ENCODE measurements at places on chromosomes 4 and X.
A peak's percentile ranks its signal among the peaks of the same experiment; 100 is the strongest.

- DNase-seq, result no peak
These were observed 164.0 kb upstream of the RASGEF1B start for GRCh38 chr4:81635739-81636138.

GRCh38 chr4:4386296-4386735, 586 bp upstream of the NSG1 start:
- no peak for DNase-seq

DNA sequence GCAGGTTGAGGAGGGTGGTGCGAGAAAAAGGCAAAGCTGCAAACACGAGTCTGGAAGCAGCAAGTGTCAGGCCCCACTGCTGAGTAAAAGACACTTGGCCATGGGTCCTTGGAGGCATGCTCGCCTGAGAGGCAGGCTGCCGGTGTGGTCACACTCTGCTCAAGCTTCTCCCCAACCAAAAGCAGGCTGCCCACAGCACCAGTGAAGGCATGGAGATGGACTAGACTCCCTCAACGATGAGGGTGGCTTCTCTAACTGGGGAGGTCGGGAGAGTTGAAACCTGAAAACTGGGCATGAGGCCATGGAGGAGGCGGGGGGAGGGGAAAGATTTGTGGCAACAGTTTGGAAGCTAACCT, 86.5 kb downstream of the ATG4A start:
- DNase-seq, result no peak

GRCh38 chr4:101419336-101420135, 72.2 kb upstream of the PPP3CA start:
- DNase-seq, result peak; percentile 16

GRCh38 chr4:152646221-152646620, 33.6 kb downstream of the TMEM154 start:
- DNase-seq, result no peak

GRCh38 chrX:16797841-16798240, 11.6 kb downstream of the TXLNG start:
- no peak for DNase-seq

DNA sequence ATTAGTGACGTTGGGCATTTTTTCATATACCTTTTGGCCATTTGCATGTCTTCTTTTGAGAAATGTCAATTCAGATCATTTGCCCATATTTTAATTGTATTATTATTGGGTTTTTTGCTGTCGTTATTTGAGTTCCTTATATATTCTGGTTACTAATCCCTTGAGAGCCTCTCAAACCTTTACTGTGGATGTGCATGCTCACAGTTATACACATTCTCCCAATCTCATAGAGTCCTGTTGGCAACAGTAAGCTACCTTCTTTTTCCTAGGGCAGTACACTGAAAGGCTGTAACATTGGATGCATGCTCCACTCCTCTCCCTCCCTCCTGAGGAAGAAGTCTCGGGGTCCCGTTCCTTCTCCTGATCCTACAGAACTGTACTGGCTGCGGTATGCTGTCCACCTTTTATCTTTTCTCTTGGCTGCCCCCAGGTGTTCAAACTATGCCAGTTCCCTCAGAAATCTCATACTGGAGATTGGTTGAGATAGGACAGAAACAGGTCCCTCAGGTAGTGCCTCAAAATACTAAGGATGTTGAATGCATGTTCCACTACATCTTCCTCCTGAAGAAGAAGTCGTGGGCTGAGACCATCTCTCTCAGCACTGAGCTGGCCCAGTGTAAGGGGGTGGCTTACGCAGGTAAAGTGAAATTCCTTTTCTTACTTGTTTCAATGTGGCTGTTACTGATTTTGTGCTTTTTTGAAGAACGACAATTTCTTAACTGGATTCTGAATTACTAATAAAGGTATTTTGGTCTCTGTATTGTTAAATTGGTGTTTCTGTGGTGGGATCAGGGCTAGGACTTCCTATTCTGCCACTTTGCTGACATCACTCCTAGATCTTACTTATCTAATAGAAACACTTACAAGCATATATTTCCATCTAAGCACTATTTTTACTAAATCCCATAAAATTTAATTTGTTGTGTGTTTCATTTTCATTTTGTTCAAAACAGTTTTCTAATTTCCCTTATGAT, 145.4 kb upstream of the HUWE1 start:
- no peak for DNase-seq

DNA sequence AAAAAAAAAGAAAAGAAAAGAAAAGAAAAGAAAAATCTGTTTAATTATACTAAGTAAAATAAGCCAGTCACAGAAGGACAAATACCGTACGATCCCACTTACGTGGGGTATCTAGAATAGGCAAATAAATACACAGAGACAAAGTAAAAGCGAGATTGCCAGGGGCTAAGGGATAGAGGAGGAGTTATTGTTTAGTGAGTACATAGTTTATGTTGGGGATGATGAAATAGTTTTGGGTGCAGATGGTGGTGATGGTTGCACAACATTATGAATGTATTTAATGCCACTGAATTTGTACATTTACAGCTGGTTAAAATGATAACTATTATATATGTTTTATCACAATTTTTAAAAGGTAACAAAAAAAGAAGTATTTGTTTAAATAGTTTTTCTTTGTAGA, 7.1 kb downstream of the CA5B start:
- no peak for DNase-seq

GRCh38 chr4:15513545-15513944, 43.9 kb downstream of the CC2D2A start:
- DNase-seq, result no peak

DNA sequence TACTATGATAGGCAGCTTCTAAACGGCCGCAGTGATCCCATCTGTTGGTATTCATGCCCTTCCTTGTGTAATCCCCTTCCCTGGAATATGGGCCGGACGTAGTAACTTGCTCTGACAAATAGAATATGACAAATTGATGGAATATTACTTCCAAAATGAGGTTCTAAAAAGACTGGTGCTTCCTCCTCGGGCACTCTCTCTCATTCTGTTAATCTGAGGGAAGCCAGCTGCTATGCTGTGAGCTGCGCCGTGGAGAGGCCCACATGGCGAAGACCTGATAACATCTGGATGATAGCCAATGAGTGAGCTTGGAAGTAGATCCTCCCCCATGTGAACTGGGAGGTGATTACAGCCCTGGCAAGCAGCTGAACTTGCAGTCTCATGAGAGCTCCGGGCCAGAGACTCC, 27.2 kb upstream of the SLC25A4 start:
- peak; percentile 93 for DNase-seq

DNA sequence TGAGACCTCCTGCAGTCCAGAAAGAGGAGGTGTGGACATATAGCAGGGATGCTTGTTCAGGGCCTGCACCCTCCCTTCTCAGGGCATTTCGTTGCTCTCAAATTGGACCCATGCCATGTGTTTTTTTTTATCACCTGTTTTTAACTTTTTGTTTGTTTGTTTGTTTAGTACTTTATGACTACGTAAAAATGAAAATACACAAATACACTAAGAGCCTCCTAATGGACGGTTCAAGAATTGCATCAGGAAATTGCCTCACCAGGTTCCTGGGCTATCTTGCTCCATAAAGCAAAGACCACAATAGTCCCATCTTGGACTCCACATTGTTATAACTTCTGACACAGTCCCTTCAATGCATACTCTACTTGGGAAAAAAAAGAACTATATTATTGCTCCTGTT, 1685.9 kb upstream of the TENM3 start:
- no peak for DNase-seq

GRCh38 chrX:54708404-54708803, 89.7 kb downstream of the ITIH6 start:
- no peak for DNase-seq

DNA sequence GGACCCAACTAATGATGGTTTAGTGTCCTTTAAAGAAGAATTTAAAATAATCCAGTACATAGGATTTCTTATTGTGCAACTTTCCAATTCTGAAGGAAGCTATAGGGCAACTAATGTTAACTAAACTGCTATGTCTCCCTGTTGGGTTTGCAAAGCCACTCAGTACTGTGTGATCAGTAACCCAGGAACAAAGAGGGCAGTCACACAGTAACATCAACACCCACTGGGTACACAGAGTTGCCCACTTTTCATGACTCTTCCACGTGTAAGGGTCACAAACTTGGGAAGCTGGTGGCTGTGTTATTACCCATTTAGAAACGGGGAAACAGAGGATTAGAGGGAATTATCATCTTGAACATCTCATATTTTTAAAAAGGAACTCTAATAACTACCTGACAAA, 555.0 kb upstream of the DIPK2B start:
- no peak for DNase-seq

- no peak for DNase-seq
These were observed 51.9 kb upstream of the XIAP start for GRCh38 chrX:123807835-123808416.

GRCh38 chr4:153781280-153781679, 7.6 kb downstream of the SFRP2 start:
- no peak for DNase-seq

GRCh38 chr4:81723019-81723884, 251.5 kb upstream of the RASGEF1B start:
- no peak for DNase-seq

GRCh38 chrX:118116713-118117550, at the start of gene KLHL13:
Gene KLHL13 (minus strand): TSS chrX:118116810. CDS start chrX:118028473, 88,337 bp downstream.
- DNase-seq, result no peak

DNA sequence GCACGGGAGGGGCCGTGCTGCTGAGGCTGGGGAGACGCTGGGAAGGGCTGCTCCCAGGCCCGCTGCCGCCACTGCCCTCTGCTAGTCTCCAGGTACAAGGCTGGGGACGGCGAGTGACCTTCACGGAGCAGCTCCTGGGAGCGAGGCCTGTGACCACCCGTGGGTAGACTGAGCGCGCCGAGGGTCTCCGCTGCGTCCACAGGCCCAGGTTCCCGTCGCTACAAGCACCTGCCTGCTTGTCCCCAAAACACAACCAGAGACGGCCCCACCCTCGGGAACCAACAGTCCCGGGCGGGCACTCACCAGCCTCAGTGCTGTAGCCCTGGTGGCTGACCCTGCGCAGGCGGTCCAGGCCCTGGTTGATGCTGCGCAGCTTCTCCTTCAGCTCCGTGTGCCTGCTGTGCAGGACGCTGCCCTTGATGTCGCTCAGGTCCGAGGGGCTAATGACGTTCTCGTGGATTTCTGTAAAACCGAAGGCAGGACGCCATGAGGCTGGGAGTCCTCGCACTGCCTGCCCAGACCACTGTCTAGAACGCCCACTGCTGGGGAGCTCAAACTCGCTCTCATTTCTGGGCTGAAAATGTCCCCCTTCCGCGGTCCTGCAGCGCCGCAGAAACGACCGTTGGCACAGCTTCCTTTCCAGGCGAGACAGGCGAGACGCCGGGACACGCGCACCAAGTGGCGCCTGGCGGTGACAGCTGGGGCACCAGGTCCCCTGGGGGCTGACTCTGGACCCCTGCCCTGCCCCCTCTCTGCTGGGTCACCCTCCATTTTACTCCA, 14.3 kb downstream of the LRPAP1 start:
- DNase-seq, result no peak

GRCh38 chr4:81509822-81510221, 38.1 kb upstream of the RASGEF1B start:
- no peak for DNase-seq

GRCh38 chr4:136395212-136395722, 1137.0 kb downstream of the PCDH18 start:
- no peak for DNase-seq

GRCh38 chr4:8871417-8872401, at the start of gene HMX1:
Gene HMX1 (minus strand): TSS chr4:8871839. CDS start chr4:8871614, 225 bp downstream.
- DNase-seq, result no peak

DNA sequence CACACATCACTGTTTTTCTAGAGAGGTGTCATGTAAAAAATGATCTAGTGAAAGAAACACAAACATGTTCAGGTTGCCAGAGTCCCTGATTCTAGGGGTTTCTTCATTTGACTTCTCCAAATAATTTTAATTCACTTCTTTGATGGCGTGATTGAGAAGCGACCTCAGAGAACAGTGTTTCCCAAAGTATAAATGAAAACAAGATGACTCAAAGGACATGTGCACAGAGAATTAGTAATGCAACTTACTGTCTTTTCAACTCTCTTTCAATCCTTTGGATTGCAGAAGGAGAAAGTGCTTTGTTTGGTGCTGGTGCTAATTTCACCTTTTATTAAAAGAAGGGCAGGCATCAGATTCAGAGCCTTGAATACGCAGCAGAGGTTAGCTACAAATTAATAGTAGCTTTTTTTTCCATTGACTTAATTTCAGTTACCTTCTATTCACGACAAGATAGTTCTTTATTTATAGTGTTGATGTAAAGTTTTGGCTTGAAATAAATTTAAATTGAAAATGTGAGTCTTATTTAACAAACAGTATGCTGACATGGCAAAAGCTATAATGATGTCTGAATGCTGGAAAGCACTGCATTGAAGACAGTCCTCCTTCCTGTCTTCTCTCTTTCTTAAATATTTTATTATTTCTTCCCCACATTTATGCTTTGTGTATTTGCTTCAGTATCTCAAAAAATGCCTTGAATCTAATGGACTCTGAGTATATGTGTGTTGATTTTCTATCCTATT, 85.1 kb downstream of the SLC10A7 start:
- DNase-seq, result no peak

DNA sequence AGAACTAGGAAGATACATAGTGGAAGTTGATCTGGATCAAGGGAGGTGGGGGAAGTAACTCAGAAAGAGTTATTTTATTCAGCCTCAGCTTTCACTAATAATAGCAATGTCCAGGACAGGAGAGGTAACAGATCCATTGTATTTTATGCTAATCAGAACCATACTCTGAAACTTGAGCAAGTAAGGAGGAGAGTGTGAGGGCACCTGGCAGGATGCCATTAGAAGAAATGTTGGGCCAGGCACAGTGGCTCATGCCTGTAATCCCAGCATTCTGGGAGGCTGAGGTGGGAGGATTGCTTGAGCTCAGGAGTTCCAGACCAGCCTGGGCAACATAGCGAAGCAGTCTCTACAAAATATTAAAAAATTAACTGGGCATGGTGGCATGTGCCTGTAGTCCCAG, 16.3 kb downstream of the GPR34 start:
- no peak for DNase-seq

DNA sequence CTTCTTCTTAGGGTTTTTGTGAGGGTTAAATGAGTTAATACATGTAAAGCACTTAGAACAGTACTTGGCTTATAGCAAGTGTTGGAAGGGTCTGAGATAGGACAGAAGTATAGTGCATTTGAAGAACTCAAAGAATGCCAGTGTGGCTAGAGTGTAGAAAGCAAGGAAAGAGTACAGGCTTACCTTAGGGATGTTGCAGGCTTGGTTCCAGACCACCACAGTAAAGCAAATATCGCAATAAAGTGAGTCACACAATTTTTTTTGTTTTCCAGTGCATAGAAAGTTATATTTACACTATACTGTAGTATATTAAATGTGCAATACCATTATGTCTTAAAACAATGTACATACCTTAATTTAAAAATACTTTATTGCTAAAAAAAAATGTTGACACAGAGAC, 41.3 kb downstream of the KIF4A start:
- no peak for DNase-seq

Data from AG04450 (cell line).